Activated naive CD8-positive, alpha-beta T cell treated with anti-CD3 and anti-CD28 coated beads, Interleukin-2, amount 10 ng/mL, durations not matched to agents 7 days and 5 days (primary cell): ENCODE measurements at places on chromosomes 12 and 14. TPM values are rescaled to one million over a fixed set of nuclear protein-coding genes. Genes with fewer than 3 reads are reported as not detected.

DNA sequence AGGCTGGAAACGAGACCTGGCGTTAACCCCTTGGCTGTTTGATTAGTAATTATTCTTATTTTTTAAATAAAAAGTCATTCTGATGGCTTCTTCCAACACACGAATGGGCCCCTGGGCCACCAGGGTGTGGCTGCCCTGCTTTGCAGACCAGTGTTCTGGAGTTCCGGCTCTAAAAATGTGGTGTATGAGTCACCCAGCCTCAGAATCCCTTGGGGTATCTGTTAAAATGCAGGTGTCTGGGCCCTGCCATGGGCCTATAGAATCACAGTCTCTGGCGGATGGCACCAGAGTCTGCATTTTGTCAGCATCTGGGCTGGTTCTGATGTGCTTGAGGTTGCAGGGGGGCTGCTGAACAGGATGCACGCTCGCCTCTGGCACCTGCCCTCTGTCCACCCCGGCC lies 2.5 kb upstream of the PSMC1 start:
- no peak for DNase-seq

- DNase-seq: no peak
These were observed 17.6 kb upstream of the CHST11 start for GRCh38 chr12:104439137-104439536.

GRCh38 chr12:65826353-65827171 lies 2.3 kb downstream of the HMGA2 start:
- DNase-seq: no peak

DNA sequence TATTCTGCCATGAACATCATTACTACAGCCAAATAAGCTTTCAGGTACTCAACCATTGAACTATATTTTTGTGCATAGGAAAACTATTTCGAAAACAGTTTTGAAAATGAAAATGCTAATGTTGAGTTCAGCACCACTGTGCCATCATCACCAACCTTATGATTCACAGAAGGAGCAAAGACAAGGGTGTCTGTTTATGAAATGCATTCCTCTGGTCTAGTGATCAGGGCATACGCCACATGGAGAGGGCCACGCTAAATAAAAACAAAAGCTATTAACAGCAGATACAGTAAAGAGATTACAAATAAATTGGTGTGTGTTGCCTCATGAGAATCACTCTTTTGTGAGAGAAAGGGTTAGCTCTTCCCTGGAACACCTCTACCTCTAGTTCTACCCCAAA lies 43.2 kb upstream of the BMAL2 start:
- DNase-seq: no peak

DNA sequence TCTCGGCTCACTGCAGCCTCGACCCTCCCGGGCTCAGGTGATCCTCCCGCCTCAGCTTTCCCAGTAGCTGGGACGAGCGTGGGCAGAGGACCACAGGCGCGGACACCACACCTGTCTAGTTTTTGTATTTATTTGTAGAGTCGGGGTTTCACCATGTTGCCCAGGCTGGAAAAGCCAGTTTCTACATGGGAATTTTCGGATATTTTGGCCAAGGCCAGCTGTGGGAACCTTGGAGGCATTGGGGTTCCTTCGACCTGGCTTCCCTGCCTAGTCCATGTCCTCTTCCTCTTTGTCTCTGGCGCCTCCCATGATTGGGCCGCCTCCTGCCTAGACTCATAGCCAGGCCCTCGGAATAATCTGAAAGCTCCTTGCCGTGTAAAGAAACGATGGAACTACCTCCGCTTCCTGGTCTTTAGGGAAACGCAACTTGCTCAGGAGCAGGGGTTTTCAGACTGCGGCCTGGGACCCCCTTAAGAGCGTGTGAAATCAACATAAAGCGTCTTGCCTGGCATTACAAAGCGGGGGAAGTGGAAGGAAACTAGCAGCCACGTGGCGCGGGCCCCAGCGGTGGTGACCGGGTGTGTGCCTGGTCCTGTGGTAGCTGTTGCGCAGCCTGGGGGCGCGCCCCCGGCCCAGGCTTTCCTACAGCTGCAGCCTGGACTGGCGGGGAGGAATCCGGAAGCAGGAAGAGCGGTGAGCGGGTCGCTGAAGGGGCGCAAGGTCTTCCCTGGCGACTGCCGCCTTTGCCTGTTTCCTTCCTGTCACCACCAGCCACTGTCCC lies 1.4 kb upstream of the HSP90AA1 start:
- peak; percentile 70 for DNase-seq

DNA sequence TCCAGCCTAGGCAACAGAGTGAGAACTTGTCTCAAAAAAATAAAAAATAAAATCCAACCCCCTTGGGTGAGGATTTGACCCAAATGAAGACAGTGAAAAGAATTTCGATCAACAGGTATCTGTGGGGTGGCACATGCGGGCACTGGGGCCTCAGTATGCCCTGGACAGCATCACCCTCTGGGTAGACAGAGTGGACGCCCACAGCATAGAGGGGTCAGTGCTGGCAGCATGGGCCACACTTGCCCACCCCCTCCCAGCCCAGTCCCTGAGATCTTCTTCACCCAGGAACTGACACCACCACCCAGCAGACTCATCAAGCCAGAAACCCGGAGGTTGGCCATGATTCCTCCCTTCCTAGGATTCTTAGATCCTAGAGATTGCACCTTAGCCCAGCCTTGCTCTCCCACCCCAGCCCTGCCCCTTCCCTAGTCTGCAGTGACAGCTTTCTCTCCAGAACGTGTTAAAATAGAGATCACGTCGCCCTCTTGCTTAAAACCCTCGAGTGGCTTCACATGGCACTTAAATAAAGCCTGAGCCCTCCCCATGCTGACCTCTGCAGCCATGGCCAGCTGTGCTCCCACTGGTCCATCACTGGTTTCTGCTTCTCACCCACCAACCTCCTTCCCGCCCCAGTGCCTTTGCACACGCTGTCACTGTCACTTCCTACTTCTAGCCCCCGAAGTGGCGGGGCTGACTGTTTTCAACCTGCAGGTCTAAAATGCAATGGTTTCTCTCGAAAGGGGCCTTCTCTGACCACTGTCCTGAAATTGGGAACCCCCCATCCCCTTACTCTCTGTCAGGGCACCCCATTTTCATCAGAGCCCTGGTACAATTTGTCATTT lies 26.2 kb upstream of the DYNC1H1 start:
- no peak for DNase-seq

GRCh38 chr12:101455685-101456084 lies 19.5 kb upstream of the SPIC start:
- peak; percentile 32 for DNase-seq

DNA sequence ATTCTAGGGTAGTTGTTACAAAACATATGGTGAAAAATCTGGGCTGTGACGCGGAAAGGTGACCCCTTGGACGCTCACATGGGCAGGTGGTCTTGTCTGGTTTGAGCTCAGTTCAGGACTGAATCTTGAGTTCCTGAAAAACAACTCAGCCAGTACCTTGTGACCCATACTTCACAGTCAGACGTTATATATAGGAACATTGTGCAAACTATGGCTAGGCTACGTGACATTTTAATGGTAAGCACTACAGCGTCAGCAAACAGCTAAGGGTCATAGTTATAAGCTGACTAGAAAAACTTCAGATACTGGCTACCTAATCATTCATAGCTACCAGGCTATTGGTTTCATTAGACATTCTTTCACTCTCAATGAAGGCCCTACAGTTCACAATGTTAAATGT lies 14.8 kb upstream of the EDDM3A start:
- DNase-seq: no peak

- no peak for DNase-seq
These were observed 120.5 kb downstream of the SLC25A47 start for GRCh38 chr14:100443603-100444002.

- no peak for DNase-seq
These were observed 1.3 kb upstream of the GAS2L3 start for GRCh38 chr12:100572184-100572583.

- no peak for DNase-seq
These were observed 39.9 kb upstream of the G2E3 start for GRCh38 chr14:30518867-30519560.

DNA sequence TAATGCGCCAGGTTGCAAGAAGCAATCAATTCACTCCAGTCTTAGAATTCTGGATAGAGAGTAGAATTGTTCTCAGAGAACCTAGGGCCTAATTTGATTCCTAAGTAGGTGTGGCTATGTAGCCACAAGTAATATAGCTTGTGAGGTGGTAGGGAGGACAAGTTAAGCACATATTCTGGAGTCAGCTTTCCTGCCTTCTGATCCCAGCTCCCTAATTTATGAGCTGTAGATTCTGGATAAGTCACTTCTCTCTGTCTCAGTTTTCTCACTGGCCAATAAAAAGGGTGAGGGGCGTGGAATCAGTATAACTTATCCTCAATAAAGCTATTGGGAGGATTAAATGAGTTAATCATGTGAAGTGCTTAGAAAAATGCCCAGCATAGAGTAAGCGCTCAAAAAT lies 3.0 kb upstream of the SNW1 start:
- no peak for DNase-seq

DNA sequence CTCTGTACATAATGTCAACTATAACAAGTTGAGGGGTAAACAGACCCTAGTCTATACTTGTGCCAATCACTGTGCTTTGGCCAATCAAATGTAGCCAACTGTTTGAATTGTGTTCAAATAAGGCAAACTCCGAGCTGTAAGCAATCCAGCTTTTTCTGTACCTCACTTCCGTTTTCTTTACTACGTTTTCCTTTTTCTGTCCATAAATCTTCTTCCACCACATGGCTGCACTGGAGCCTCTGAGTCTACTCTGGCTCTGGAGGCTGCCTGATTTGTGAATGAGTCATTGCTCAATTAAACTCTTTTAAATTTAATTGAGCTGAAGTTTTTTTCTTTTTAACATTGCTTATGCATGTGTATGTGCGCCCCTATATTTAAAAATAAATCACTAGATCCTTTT lies 29.7 kb downstream of the CLEC1A start:
- no peak for DNase-seq

GRCh38 chr12:92261071-92261470 lies 115.4 kb upstream of the BTG1 start:
- no peak for DNase-seq

DNA sequence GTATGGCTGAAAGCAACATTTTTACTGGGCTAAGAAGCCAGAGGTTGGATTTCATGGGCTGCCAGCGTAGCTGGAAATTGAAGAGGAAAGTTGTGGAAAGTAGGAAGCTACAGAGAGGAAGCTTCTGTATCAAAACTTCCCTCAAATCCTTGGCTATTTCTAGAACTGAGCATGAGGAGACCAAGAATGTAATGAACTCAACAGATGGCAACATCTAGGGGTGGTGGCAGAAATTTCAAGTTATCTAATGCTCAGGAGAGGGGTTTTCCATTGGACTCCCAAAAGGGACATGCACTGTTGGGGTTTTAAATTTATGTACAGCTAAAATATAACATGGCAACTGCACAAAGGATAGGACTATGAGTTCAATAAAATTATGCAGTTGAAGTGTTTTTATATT lies 151.3 kb downstream of the DHRS2 start:
- no peak for DNase-seq

- no peak for DNase-seq
These were observed 2.3 kb downstream of the ARHGEF25 start for GRCh38 chr12:57613427-57614109.

GRCh38 chr12:113591480-113591974 lies 119.9 kb upstream of the LHX5 start:
- DNase-seq: peak; percentile 50

DNA sequence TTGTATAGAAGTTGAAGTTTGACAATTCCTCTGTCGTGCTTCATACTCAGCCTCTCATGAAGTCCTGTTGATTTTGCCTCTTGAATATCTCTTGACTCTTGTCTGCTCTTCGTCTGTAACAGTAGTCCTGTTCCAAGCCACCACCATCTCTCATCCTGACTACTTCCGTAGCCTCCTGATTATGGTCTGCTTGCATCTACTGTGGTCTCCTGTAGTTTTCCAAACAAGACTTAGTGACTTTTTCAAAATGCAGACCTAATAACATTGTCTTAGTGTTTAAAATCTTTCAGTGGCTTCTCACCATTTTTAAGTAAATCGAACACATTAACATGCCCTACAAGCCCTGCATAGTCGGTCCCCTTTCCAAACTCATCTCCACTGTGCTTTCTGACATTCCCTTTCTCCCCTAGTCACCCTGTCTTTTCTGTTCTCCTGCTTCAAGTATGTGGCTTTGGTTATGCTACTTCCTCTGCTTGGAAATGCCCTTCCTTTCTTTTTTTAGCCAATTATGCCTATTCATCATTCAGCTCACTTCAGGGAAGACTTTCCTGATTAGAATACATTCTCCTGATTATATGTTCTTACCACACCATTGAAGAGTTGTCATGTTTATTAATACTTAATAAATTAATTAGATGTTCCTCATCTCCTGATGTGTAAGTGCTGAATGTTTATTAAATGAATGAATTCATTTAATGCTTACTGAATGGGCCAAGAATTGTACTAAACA lies 2.0 kb downstream of the SCYL2 start:
- DNase-seq: no peak

DNA sequence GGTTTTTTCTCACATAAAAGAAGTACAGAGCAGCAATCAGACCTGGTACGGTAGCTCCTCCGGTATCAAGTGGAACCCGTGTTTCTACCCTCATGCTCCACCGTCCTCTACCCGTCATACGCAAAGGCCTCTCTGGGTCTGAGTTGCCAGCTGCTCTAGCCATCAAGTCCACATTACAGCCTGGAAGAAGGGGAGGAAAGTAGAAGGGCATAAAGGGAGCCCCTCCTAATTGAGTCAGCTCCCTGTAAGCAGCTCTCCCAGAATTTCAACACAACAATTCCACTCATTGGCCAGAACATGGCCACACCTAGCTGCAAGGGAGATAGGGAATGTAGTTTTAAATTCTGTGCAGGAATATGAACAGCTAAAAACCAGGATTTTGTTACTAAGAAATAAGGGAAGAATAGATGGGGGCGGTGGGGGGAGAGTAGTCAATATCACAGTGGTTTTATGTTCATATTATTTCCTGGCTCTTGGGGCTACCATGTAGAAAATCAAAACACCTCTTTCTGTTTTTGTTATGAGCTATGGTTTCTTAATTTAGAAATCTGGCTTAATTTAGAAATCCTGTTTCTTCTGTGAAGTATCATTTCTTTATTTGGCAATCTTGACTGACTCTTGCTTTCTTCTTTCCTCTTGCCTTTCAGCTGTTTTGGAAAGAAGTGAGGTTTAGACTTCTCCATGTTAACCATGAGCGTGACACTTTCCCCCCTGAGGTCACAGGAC lies 103.9 kb downstream of the AKAP6 start:
- no peak for DNase-seq

DNA sequence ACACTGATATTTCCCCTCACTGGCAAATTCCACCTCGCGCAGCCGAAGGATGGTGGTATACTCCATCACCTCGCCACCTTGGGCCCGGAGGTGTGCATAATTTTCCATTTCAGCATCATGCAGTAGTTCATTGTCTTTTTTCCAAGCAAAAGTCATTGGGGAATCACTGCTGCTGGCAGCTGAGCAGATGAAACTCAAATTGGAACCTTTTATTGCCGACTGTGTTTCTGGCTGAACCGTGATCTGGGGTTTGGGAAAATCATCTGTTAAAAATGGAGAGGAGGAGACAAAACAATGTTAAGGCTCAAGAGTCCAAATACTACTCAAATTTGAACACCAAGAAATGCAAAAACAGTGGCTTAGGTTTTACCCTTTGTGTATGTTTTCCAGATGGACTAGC lies 39.7 kb downstream of the LRIG3 start:
- DNase-seq: no peak

Gene TRHDE
- not detected for total RNA-seq

Gene ZDHHC22
- total RNA-seq: not detected

Gene OR10G3
- total RNA-seq: not detected

Gene GDF3
- not detected for total RNA-seq

Gene C12orf54
- not detected for total RNA-seq

Gene GSKIP
- 20.1 TPM for total RNA-seq

Gene IQSEC3
- 8.0 TPM for total RNA-seq

Gene KIF26A
- total RNA-seq: 0.17 TPM

Gene BCAT1
- 15.8 TPM for total RNA-seq

Gene NUMB
- total RNA-seq: 47.5 TPM

Gene RTN1
- total RNA-seq: not detected

Gene OTX2
- not detected for total RNA-seq

Gene CCDC196
- not detected for total RNA-seq
